ENCODE measurements at places on chromosomes 1 and 21.

DNA sequence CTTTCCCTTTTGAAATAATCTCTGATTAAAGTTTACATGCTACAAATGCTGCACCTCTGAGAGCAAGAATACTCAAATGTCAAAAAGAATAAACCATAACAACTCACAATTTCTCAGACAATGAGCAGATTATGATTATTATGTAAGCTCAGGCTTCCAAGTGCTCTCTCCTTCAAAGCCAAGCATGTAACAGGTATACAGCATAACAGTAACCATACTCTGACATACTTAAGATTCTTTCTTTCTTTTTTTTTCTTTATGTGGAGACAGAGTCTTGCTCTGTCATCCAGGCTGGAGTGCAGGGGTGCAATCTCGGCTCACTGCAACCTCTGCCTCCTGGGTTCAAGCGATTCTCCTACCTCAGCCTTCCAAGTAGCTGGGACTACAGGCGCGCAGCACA, 155.4 kb downstream of the EIF4G3 start:
- DNase-seq: no peak

DNA sequence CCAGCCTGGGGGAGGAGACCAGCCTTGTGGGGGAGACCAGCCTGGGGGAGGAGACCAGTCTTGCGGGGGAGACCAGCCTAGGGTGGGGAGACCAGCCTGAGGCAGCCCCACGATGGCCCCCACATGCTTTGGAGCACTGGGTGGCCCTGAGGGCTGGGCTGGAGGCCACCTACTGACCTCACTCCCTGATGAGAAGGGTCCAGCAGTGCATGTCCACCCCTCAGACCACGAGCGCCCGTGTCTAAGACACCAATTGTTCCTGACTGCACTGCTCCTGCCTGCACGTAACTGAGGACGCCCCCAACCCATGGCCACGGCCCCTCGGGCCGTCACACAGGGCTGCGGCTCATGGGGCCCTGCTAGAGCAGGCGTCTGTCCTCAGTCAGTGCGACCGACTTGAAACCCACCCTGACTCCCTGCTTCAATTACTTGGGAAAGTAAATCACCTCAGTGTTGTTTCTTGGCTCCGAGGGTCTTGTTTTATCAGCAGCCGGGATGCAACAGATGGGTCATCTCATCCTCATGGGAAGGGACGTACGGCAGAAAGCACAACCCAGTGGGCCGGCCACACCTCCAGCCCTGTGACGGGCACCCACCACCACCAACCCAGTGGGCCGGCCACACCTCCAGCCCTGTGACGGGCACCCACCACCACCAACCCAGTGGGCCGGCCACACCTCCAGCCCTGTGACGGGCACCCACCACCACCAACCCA, at the start of gene SPATC1L:
TSS of gene SPATC1L (minus strand) at position 550 of the 715 bp plus-strand sequence. CDS start 1,643 bp downstream, outside the sequence.
- DNase-seq: peak; percentile 61

DNA sequence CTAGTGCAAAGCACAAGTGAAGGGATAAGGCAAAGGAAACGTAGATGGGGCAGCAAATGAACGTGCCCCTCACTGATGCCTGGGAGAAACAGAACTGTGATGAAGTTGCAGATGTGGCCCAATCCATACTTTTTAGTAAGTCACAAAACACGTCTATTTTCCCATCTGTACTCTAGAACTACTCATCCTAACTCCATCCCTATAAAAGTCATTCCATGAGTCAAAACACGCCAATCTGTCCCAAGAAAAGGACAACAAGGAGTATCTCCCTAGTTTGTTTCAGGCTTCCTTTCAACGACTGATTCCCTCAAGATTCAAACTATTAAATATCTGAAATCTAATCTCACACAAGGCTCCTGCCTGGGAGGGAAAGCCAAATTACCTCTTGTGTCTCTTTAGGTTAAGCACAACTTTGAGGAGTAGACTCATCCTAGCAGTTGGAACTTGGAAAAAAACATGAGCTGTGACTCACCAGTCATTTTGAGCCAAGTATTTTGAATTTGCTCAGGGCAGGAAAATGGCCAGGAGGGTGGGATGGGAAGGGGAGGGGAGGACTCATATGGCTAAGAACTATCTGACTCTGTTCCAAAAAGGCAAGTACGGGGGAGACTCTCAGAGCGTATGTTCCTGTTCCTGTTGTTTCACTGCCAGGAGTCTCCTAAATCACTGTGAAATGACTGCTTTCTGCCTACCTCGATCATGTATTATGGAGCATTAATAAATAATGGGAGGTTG, 214.5 kb upstream of the CAMK1G start:
- peak; percentile 78 for DNase-seq

DNA sequence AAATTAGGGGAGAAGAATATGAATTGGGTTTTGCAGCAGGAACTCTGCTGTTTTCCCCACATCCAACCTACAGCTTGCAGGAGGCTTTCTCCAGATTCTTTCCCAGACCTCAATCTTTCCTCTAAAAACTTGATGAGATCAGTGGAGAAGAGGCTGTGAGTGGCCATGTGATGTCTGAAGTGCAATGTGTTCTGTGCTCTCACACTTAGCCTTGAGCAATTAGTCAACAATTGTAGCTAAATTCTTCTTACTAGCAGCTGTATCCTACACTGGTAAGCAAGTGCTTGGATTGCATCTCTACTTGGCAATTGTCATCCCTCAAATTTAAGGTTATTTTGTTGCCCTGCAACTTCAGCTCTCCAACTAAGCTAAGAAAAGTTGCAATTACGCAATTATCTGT, 807.3 kb upstream of the RGS18 start:
- no peak for DNase-seq

DNA sequence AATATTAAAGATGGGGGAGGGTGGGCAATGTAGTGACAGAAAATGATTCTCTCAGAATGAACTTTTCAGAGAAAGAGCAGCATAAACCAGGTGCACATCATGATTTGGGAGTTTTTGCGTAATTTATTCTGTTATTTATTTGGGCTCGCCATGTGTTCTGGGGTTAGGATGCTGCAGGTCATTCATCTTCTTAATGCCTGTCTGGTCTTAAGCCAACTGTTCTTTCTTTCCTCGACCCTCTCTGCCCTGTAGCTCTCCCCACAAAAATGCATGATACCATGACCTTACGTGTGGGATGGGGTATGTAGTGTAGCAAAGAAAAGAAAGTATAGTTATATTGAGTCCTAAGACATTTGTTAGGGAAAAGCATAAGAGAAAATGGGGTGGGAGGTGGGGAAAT, 12.3 kb upstream of the TARS2 start:
- no peak for DNase-seq

DNA sequence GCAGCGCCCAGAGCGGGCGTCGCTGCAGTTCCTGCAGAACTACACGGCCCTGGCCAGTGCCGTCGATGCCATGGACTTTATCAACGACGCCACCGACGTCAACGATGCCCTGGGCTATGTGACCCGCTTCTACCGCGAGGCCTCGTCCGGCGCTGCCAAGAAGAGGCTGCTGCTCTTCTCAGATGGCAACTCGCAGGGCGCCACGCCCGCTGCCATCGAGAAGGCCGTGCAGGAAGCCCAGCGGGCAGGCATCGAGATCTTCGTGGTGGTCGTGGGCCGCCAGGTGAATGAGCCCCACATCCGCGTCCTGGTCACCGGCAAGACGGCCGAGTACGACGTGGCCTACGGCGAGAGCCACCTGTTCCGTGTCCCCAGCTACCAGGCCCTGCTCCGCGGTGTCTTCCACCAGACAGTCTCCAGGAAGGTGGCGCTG, 22.0 kb downstream of the COL6A1 start:
- no peak for DNase-seq

GRCh38 chr1:156024801-156025200, 4.0 kb upstream of the SSR2 start:
- DNase-seq: no peak

DNA sequence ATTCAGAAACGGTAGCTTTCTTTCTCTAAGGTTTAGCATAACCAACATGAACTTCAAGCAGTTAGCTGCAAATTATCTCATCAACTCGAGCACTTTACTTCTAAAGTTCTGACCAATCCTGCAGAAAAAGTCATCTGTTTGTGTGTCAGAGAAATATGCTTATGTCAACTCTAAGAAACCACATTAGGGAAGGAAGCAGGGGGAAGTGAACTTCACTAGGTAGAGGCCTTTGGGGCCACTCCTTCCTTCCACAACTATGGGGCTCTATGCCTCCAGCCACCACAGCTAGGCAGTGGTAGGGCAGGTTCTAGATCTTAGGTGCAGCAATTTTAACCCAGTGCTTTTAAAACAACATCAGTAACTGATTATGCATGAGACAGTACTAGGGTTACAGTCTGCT, 375.9 kb downstream of the DSCAM start:
- DNase-seq: no peak

DNA sequence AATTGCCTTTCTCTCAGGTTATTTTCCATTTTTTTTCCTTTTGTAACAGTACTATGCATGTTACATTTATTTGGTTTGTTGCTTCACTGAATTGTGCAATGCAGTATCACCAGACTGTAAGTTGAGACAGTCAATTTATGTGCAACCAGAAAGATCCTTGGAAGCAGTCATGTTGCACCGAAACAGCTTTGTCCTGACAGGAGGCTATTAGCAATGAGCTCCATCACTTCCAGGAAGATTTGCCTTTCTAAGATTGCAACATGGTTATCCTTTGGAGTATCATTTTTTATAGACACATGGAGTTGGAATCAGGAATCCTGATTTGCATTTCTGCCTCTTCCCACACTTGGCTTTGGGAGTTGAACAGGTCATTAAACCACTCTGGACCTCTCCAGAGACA, 84.5 kb upstream of the ST6GALNAC5 start:
- no peak for DNase-seq

DNA sequence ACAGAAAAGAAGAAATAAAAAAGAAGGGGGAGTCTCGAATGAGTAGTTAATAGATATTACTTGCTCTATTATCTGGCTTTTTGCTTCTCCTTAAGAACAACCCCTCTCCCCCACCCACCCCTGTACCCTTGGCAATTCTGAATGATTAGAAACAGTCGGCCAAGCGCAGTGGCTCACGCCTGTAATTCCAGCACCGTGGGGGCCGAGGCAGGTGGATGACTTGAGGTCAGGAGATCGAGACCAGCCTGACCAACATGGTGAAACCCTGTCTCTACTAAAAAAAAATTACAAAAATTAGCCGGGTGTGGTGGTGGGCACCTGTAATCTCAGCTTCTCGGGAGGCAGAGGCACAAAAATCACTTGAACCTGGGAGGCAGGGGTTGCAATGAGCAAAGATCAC, 42.7 kb downstream of the GATAD2B start:
- no peak for DNase-seq

DNA sequence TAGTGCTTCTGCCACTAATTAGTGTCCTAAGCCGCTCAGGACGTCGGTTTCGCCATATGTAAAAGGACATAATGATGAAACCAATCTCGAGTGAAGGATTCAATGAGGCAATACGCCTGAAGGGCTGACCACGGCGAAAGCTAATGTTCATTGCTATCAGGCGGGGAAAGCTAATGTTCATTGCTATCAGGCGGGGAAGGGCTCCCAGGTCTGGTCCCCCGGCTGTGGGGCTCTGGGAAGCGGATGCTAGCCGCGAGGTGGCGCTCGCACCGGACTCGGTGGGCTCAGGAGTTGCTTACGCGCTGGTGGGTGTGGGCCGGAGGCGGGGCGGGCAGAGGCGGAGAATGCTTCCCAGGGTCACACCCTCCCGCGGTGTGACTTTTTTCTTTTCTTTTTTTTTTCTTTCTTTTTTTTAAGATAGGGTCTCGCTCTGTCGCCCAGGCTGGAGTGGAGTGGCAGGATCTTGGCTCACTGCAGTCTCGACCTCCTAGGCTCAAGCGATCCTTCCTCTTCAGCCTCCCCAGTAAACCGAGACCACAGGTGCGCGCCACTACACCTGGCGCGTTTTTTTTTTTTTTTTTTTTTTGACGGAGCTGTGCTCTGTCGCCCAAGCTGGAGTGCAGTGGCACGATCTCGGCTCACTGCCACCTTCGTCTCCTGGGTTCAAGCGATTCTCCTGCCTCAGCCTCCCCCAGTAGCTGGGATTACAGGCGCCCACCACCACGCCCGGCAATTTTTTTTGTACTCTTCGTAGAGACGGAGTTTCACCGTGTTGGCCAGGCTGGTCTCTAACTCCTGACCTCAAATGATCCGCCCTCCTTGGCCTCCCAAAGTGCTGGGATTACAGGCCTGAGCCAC, 1.1 kb upstream of the PEAR1 start:
- DNase-seq: peak; percentile 84

DNA sequence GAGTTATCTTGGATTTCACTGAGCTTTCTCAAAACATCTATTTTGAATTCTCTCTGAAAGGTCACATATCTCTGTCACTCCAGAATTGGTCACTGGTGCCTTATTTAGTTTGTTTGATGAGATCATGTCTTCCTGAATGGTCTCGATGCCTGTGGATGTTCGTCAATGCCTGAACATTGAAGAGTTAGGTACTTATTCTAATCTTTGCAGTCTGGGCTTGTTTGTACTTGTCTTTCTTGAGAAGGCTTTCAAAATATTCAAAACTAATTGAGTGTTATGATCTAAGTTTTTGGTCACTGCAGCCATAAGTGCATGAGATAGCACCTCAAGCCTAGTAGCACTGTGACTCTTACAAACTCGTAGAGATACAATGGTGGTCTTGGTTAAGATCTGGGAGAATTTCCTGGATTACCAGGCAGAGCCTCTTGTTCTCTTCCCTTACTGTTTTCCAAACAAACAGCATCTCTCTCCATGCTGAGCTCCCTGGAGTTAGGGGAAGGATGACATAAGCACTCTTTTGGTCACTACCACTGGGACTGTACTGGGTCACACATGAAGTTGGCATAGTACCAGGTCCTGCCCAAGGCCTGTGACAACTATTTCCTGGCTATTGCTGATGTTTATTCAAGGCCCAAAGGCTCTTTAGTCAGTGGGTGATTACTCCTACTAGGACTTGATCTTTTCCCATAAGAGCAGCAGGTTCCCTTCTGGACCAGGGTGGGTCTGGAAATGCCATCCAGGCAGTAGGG, 25.6 kb downstream of the SLC22A15 start:
- DNase-seq: no peak

- DNase-seq: peak; percentile 12
Observed at GRCh38 chr1:51061231-51061918, 40.7 kb upstream of the C1orf185 start.

- DNase-seq: no peak
Observed at GRCh38 chr1:196423612-196424011, 184.6 kb downstream of the KCNT2 start.

DNA sequence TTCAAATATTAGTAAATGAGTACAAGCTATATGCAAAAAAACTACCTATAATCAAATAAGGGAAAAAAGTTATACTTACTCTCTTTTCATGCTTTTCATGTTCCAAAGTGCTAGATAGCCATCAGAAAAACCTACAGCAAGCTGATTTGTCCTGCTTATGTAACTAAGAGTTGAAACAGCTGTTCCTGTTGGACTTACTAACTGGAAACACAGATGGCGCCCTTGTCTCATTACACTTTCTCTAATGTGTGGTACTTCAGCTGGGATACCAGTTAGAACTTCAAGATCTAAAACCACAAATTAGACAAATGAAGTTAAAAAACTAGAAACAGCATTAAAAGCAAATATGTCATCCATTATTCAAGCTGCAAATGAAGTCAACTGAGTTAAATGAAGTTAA, 24.3 kb downstream of the AHCTF1 start:
- peak; percentile 46 for DNase-seq

- no peak for DNase-seq
Observed at GRCh38 chr1:211643324-211644212, 31.9 kb downstream of the NEK2 start.

GRCh38 chr21:32256873-32257620, 21.8 kb downstream of the MIS18A start:
- peak; percentile 89 for DNase-seq
